ENCODE measurements at places on chromosomes 16 and 17.

DNA sequence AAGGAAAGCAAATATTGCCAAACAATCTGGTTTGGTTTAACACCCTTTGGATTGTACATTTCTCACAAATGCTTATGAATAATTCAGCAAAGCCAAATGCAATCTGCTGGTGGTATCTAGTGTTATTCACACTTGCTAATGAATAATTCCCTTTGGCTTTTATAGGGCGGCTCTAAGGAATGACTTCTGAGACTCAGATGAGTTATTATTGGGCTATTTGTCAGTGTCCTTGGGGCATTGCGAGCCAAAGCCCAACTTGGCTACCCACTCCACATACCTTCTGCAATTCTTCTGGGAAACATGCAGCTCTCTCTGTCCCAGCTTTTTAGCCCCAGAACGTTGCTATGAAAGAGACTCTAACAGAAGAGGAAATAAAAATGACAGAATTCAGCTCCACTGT lies 41.1 kb downstream of the FTO start:
- no peak for DNase-seq

- DNase-seq = no peak
Measured at GRCh38 chr16:56350491-56351405, 74.6 kb downstream of the AMFR start.

DNA sequence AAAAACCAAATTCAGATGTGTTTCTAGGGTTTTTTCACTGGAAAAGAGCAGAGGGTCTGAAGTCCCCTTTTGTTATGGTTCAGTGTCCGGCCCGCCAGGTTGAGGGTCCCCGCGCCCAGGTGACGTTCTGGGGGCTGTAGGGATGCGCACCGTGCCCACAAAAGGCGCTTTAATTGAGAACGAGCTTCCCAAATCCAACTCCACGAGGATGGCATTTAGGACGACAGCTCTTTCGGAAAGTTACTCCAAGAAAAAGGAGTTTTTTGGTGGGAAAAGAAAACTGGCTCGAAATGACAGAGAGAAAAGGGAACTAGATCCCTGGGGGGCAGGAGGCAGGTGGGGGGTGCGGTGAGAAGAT lies 15.9 kb upstream of the ZFHX3 start:
- no peak for DNase-seq

DNA sequence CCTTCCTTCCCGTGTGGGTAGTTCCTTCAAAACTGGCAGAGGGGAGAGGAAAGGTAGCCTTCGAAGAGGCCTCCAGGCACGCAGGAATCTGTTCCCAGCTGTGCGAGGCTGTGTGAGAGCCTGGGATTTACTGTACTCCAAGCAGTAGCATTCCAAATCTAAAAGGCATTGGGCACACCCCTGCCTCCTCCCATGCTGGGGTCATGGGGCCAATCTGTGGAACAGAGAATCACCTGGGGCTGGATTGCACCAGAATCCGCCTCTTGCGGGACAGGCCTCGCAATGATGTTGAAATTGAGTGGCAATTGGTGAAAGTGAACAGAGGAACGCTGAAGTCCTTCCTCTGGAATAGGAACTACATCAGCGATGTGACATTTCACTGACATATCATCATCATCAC lies 72.5 kb upstream of the IRX3 start:
- no peak for DNase-seq

DNA sequence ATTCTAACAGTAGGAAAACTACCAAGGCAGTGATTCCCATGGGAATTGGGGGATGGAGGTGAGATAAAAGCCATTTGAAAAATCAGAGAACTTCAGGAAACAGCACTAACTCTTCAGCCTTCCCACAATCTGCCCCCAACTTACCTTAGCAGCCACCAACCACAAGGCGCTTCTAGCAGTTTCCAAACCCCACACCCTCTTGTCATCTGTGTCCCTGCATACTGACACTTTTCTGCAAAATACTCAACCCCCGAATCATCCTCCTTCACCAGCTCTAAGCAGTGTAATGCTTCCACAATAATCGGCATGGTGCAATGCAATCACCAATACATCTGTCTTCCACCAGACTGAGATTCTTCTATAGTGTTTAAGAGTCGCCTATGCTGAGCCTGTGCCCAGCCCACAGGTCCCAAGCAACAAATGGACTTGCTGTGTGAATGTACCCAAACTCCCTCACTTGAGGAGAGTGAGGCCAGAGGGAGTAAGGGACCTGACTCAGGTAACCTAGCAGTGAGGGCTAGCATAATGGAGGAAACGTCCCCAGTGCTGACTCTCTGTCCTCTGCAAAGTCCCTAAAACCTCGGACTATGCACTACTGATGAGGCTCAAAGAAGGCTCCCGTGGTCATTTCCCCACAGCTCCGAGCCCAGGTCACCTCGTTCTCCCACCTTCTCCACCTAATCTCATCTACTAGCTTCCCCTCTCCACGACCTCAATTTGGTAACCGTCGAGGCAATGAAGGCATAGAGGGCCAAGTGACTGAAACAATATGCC lies 943 bp downstream of the DYNC1LI2 start:
- DNase-seq = no peak
